ENCODE measurements at places on chromosomes 4 and X.

DNA sequence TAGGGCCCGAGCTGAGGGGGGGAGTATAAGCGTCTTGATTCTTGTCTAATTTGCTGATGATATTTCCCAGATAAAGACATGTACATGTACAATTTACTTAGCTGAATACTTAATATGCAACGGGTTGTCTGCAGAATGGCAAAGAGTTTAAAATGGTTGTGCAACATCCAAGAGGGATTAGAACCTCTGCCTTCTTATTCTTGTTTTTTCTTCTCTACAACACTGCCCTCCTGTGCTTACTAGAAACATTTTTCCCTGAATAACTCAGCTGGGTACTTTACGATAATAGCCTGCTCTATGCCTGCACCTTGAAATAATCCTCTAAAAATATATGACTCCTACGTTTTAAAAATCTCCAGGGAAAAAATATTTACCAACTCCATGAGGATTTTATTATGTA is 41.8 kb downstream of the INTS12 start:
- DNase-seq = no peak

DNA sequence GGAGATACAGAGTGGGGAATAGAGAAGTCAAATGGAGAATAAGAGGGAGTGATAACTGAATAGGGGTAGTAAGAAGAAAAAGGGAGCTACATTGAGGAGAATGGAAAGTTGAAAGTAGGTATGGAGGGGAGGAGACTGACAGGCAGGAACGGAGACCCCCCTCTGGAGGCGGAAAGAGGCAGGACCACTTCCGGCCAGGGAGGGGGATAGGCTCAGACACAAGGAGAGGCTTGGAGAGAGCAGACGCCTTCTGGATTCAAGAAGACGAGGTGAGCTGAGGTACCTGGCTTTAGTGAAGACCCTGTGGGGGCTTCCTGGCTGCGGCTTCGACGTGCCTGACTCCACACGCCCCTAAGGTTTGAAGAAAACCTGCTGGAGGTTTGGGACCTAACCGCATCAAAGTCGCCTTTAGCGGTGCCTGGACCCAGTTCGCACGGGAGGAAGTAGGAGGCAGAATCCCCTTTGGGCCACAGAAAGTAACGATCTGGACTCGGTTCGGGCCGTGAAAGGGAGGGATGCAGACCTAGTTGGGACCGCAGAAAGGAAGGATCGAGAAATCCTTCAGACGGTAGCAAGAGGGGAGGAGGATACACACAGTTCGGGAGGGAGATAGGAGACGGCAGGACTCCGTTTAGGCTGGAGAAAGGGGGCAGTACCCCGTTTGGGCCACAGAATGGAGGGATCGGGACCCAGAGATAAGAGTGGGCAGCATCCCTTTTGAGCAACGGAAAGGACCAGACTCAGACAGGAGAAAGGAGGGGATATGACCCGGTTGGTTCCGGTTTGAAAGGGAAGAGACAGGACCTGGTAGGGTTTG is at the start of gene TRO:
Gene TRO, plus strand, starts transcription at position 215 of the 817 bp plus-strand sequence. CDS start 1,423 bp downstream, outside the sequence.
- no peak for DNase-seq

DNA sequence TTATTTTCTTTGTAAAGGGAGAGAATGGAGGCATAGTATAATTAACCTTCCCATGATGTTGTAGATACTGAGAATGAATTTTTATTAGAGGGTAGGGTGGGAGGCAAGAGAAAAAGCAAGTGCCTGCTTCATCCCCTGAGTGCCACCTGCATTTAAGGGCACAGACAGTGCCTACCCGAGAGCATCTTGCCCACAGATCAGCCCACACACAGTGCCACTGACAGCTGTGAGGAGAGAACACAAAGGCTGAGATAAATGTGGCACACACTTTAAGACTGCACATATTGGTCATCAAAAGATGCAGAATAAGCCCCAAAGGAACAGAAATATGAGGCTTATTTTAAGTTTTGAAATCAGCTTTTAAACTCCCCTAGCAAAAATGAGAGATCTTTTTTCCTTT is 250.8 kb downstream of the SLC39A8 start:
- DNase-seq = no peak

GRCh38 chr4:183636923-183637322 is 22.1 kb downstream of the RWDD4 start:
- no peak for DNase-seq

Measured in germinal center (tissue), 1 donor.